T-helper 2 cell treated with Interferon-gamma antibody and Interleukin-4, amounts not matched to agents 5 μg/mL and 100 μg/mL, for 36 hours (primary cell): ENCODE measurements at places on chromosomes 3 and 15.

GRCh38 chr3:22977042-22977441 is 226.1 kb upstream of the UBE2E2 start:
- H3K4me1 ChIP-seq = no peaks in the 10 kb centered on the region
- no peak for DNase-seq
- H3K4me3 ChIP-seq = no peak overlapping the region
- no peaks in the 10 kb centered on the region for H3K36me3 ChIP-seq

GRCh38 chr15:93071469-93071936 is 17.5 kb downstream of the RGMA start:
- peaks cover 2% of the 10 kb centered on the region for H3K36me3 ChIP-seq
- no peak overlapping the region for H3K27ac ChIP-seq

DNA sequence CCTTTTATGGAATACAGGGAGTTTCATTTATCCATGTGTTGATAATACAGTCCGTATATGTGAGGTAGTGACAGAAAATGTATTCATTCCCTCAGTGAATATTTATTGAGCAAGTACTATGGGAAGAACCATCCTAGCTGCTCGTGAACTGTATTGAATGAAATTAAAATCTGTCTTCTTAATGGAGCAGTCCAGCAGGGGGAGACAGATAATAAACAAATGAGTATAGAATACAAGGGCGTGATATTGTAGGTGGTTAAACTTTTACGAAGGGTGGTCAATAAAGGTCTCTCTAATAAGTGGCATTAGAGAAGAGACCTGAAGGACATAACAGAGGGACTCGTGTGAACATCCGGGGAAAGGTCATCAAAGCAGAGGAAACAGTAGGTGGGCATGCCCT is 62.7 kb upstream of the OSTN start:
- no peak for DNase-seq
- no peaks in the 10 kb centered on the region for H3K27me3 ChIP-seq
- H3K4me1 ChIP-seq = no peaks in the 10 kb centered on the region

DNA sequence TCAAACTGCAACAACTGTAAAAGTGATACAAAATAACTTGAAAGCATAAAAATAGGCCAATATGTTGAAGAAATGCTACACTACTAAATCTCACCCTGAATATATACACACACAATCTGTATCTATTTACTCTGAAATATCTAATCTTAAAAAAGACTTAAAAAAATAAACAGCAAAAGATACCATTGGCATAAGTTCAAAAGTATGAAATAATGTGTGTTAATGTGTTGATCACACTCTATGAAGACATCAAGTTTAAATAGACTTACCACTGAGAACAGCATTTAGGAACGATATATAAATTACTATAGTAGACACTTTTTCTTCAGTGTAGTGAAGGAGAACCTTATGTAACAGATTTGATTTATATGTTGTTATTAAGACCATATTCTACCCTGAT is 14.1 kb upstream of the SATB1 start:
- DNase-seq = no peak
- peak overlapping the region; percentile 83 for H3K4me3 ChIP-seq
- peaks cover 43% of the 10 kb centered on the region for H3K4me1 ChIP-seq
- peaks cover 72% of the 10 kb centered on the region for H3K36me3 ChIP-seq

DNA sequence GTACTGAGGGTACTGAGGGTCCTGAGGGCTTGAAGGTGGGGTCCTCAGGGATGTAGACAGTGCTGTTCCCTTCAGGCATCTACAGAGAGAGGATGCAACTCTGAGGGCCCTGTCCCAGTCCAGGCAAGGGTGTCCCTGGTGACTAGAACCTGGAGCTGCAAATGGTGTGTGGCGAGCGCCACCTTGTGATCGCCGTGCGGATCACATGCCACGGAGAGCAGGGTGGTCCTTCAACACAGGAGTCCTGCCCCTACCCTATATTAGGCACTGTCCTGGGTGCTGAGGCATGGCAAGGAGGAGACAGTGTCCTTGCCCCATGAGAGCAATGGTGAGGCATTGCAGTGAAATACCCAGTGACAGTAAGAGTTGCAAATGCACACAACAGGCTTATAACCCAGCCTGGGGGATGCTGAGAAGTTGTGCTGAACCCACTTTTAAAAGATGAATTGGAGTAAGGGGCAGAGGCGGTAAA is 23.6 kb downstream of the RHCG start:
- no peak overlapping the region for H3K4me3 ChIP-seq
- H3K27me3 ChIP-seq = peaks cover 23% of the 10 kb centered on the region
- H3K36me3 ChIP-seq = no peaks in the 10 kb centered on the region
- no peaks in the 10 kb centered on the region for H3K4me1 ChIP-seq
- no peak overlapping the region for H3K27ac ChIP-seq
- peak; percentile 33 for DNase-seq

DNA sequence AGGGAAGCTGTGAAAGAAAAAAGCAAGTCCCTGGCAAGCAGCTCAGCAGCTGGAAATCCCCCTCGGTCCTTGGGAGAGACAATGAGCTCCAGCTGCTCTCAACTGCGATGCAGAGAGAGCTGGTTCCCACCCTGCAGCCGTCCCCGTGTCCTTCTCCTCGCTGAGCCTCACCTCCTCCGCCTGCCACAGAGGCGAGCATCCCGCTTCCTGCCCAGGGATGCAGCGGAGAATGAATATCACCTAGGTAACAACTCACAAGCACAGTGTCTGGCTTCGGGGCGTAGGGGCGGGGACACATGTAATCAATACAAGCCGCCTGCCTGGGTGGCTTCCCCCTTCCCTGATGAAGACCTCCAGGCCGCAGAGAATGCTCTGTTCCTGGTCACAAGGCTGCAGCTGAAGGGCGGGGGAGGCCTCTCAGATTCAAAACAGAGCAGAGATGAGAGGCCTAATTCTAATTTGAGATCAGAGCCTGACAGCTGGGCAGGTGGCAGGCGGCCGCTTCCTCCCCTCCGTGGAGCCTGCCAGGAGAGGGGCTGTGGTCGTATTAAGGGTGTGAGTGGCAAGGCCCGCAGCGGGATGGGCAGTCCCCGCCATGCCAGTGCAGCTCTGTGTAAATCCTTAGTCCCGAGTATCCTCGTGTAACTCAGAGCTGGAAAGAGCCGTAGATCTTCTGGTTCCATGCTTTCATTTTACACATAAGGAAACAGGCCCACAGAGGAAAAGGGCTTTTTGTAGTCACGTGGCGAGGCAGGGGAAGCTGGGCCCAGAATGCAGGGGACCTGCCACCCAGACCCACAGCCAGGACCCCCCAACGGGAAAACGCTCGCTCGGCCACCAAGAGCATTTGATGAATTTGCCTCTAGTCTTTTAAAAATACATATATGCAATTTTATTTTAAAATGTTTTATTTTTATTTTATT is 24.3 kb downstream of the ZDHHC19 start:
- H3K36me3 ChIP-seq = no peaks in the 10 kb centered on the region
- no peaks in the 10 kb centered on the region for H3K27me3 ChIP-seq

GRCh38 chr3:28682121-28682520 is 333.5 kb upstream of the AZI2 start:
- H3K4me1 ChIP-seq = no peaks in the 10 kb centered on the region
- no peaks in the 10 kb centered on the region for H3K27me3 ChIP-seq
- DNase-seq = no peak
- H3K27ac ChIP-seq = no peak overlapping the region

DNA sequence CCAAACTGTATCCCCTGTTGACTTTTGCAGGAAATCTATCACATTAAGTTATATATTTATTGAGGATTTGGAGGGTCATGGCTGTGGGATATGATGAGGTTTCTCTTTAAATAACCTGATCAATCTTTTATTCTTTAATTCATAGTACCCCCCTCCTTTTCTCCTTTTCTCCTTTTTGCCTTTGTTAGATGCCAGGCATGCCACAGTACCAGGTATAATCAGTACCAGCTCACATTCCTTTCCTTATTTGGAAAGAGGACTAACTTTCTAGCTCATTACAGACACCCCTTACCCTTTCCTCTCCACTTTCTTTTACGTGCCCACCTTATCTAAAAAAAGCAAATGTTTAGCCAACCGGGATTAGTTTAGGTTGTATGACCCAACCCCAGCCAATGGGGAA is 326.4 kb upstream of the NAALADL2 start:
- H3K4me1 ChIP-seq = no peaks in the 10 kb centered on the region
- H3K36me3 ChIP-seq = no peaks in the 10 kb centered on the region
- no peaks in the 10 kb centered on the region for H3K27me3 ChIP-seq
- no peak for DNase-seq
- H3K27ac ChIP-seq = no peak overlapping the region
